ENCODE measurements at places on chromosomes 2 and 18. TPM values are rescaled to one million over a fixed set of nuclear protein-coding genes. Genes with fewer than 3 reads are reported as not detected.

The EFEMP1 gene
- 59.6 TPM for total RNA-seq

The SP3 gene
- 82.2 TPM for total RNA-seq

The TRIM43 gene
- not detected for total RNA-seq

The ERMN gene
- total RNA-seq: not detected

The ZNF396 gene
- 0.95 TPM for total RNA-seq

The KCNE4 gene
- total RNA-seq: not detected

The PHOSPHO2 gene
- 5.9 TPM for total RNA-seq

The UGT1A3 gene
- total RNA-seq: not detected

The SERPINB11 gene
- not detected for total RNA-seq

The PLB1 gene
- 1.3 TPM for total RNA-seq

The MALL gene
- total RNA-seq: 136 TPM

The EN1 gene
- total RNA-seq: 2.3 TPM

The ABCG8 gene
- not detected for total RNA-seq

The ARMC9 gene
- 23.4 TPM for total RNA-seq

The FAM228A gene
- not detected for total RNA-seq

The RASGRP3 gene
- 0.52 TPM for total RNA-seq

The OR6B2 gene
- not detected for total RNA-seq

The PTRHD1 gene
- 68.6 TPM for total RNA-seq

The RAX gene
- total RNA-seq: not detected

The LOXHD1 gene
- not detected for total RNA-seq

The CYTIP gene
- total RNA-seq: 0.26 TPM

The KCNK3 gene
- 0.04 TPM for total RNA-seq

The SERPINB7 gene
- total RNA-seq: 71.9 TPM

The GAREM2 gene
- 1.4 TPM for total RNA-seq

The UGT1A10 gene
- not detected for total RNA-seq

The MCM6 gene
- 39.9 TPM for total RNA-seq

The MLPH gene
- total RNA-seq: 201 TPM

The CYP26B1 gene
- 3.9 TPM for total RNA-seq

The IL36RN gene
- total RNA-seq: not detected

The TMX3 gene
- total RNA-seq: 39.1 TPM

The TBR1 gene
- not detected for total RNA-seq
